ENCODE measurements at places on chromosomes 6 and 20.

GRCh38 chr6:36358226-36358915, 21.7 kb upstream of the BNIP5 start:
- no peak for DNase-seq

DNA sequence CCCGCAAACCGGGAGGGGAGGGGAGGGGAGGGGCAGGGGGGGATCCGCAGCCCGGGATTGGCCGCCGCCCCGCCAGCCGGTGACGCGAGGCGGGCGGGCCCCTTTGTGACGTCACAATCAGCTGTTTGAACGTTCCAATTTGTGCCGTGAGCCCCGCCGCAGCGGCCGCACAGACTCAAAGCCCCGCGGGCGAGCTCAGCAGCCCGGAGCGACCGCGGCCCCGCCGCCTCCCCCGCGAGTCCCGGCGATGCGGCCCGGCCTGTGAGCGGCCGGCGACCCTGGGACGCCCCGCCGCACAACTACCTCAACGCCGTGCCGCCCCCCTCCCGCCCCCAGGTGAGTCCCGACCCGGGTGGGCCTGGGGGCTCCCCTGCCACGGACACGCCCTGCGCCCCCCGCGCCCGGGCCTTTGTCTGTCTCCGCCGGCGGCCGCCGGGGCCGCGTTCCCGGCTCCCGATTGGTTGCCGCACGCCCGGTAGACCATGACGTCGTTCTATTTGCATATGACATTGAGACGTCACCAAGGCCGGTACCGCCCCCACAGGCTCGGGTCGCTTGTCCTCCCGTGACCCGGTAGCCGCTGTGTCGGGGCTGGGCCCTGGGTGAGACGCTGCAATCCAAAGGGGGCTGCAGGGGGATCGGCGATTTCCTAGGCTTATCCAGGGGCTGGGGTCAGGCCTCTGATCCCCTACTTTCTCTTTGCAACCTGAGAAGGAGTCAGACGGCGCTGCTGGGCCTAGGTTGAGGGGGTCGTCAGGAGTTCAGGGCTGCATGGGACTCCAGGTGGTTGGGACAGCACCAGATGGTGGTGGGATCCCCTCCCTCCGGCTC, at the start of gene TP53INP2:
Gene TP53INP2 (plus strand): TSS at position 168 of the 831 bp plus-strand sequence. CDS start 4,396 bp downstream, outside the sequence.
- DNase-seq, result peak; percentile 98

DNA sequence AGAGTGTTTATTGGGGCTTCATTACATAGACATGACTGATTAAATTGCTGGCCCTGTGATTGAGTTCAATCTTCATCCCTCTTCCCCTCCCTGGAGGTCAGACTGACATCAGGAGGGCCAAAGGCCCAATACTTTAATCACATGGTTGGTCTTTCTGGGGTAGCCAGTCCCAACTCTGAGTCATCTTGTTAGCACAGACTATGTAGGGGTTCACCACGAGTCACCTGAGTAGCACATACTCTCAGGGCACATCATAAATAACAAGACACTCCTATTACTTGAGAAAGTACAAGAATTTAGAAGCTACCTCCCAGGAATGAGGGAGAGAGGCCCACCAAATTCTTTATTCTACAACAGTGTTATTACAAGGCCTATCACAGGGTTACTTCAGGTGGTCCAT, 11.3 kb downstream of the GINS1 start:
- DNase-seq, result no peak

GRCh38 chr6:5869261-5869660, 137.5 kb downstream of the NRN1 start:
- no peak for DNase-seq

DNA sequence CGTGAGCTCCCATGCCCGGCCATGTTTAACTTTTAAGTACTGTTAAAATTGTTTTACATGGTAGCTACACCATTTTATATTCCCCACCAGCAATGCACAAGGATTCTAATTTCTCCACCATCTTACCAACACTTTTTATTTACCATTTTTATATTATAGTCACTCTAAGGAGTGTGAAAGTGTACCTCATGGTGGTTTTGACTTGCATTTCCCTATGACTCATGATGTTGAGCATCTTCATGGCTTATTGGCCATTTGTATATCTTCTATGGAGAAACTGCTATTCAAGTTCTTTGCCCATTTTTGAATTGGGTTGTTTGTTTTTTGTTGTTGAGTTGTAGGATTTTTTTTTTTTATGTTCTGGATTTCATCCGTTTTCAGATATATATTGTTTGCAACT, 15.6 kb upstream of the BPHL start:
- DNase-seq, result no peak

- no peak for DNase-seq
These were observed 53.5 kb downstream of the OR2B6 start for GRCh38 chr6:28010526-28010925.

GRCh38 chr20:46978951-46979491, 84.4 kb downstream of the EYA2 start:
- DNase-seq, result peak; percentile 100

GRCh38 chr6:92196325-92196724, 1223.0 kb downstream of the EPHA7 start:
- DNase-seq, result no peak

DNA sequence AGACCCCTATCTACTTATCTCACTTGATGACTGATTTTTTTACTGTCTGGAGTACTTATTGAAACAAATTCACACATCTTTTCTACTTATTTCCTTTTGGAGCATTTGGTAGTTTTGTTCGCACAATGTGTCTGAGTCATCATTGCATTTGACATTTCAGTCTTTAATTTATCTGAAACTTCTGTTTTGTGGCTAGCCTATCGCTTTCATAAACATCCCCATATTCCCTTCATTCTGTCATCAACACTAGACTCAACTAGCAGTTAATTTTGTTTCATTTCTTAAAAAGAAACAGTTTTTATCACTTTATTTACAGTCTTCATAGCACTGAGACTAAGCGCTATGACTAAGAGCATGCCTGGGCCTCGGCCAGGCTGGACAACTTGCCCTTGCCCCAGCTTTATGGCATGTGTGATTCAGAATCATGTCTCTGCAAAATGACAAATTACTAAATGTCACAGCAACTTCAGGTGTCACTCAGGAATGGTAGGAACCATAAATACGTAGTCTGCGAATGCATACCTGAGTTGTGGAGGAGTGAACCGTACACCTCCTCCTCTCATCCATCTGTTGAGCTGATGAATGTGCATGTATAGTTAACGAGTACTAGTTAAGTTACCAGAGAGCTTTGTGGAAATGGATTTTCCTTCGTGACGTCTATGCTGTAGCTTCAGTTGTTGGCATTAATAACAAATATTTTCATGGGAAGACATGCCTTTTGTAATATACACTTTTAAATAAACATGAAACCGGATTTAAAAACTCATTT, 16.2 kb downstream of the L3MBTL3 start:
- DNase-seq, result no peak

- DNase-seq, result no peak
These were observed 66.7 kb downstream of the FAM229B start for GRCh38 chr6:112153926-112154607.

GRCh38 chr20:24915440-24915839, 33.6 kb upstream of the CST7 start:
- no peak for DNase-seq

- DNase-seq, result no peak
These were observed 13.0 kb downstream of the PIM1 start for GRCh38 chr6:37182736-37183590.

GRCh38 chr20:58852543-58853271, at the start of gene GNAS:
GNAS (plus strand) TSS chr20:58852716.
- DNase-seq, result no peak

GRCh38 chr6:143279385-143279784, 171.1 kb downstream of the ADAT2 start:
- peak; percentile 98 for DNase-seq

DNA sequence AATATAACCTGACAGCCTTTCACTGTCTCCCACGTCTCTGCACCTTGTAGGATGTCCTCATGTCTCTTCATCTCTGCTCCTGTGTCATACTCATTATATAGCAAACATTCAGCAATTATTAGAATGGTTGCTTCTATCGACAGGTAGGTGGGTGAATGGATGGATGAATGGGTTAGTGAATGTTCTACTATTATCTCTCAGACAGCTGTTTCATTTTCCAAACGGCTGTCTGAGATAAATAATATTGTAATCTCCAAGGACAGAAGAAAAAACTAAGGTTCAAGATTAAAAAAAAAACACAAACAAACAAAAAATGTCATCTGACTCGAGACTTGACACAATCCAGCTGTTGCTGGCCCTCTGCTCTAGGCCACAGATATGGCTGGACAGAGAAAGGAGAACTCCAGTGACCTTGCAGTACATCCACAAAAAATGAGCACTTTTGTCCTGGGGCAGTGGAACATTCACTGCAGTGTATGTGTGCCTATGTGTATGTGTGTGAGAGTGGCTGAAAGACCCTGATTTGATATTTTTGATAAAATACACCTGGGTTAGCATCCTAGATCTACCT, 2.1 kb downstream of the HNF4A start:
- no peak for DNase-seq

DNA sequence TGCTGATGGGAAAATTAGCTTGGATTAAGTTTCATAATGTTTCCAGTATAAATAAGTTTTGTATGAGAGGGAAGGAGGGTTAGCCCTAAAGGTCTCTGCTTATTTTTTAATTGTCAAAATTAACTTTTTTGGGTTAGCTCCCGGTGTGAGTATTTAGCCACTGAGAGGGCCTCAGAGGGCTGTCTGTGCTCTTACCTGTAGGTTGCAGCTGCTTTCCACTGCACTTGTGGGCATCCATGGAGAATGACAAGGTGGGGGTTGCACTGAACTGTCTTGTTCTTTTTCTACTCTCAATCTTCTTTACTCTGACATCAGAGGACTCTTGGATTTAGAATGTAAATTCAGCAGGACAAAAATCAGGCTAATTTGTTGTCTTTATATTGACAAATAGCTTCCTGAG, 81.4 kb downstream of the CD164 start:
- DNase-seq, result no peak

DNA sequence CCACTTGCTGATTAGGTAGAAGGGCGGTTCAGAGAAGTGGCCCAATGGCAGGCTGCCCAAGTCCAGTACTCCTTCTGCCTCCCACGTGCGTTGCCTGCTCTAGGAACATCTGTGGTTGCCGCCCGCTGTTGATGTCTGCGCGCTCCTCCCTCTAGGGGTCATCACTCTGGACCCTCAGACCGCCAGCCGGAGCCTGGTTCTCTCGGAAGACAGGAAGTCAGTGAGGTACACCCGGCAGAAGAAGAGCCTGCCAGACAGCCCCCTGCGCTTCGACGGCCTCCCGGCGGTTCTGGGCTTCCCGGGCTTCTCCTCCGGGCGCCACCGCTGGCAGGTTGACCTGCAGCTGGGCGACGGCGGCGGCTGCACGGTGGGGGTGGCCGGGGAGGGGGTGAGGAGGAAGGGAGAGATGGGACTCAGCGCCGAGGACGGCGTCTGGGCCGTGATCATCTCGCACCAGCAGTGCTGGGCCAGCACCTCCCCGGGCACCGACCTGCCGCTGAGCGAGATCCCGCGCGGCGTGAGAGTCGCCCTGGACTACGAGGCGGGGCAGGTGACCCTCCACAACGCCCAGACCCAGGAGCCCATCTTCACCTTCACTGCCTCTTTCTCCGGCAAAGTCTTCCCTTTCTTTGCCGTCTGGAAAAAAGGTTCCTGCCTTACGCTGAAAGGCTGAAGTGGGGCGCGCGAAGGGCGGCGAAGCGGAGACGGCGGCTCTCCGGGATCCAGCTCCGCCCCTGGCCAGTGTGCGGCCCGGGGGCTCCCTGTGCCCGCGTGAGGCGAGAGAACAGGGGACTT, 8.5 kb downstream of the TRIM15 start:
- peak; percentile 75 for DNase-seq

DNA sequence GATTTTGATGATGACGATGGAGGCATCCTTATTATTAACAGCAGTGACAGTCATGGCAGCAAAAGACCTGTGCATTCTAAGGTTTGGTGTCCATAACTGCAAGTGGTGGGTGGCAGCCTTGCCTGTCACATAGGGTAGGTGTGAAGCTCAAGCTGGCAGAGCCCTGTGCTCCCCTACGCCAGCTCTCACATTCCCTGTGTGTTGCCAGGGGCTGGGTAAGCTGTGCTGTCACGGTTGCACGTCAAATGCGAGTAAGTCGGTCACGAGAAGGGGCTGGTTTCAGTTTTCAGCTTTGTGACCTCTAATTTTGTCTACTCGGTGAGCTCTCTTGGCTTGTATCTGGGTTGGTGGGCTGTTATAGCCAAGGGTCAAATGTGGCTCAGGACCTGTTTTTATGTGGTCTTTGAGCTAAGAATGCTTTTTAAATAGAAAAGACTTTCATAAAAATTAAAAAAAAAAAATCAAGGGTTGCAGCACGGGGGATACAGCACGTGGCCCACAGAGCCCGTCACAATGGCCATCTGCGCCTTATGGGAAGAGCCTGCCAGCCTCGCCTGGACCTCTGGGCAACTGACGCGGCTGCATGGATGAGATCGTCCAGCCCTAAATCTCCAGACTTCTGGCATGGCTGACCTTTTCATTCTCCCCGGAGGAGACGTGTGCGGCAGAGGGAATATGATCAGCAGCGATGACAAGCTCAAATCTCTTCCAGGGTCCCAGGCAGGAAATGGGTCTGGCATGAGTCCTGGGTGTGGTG, 148.5 kb downstream of the PHACTR3 start:
- no peak for DNase-seq
